ENCODE measurements at places on chromosomes 16 and 17.
A peak's percentile ranks its signal among the peaks of the same experiment; 100 is the strongest.

- DNase-seq, result no peak
Observed at GRCh38 chr16:88656291-88656980, 5.6 kb upstream of the CYBA start.

GRCh38 chr16:57627184-57627871 lies 1.1 kb upstream of the ADGRG1 start:
- peak; percentile 71 for DNase-seq

DNA sequence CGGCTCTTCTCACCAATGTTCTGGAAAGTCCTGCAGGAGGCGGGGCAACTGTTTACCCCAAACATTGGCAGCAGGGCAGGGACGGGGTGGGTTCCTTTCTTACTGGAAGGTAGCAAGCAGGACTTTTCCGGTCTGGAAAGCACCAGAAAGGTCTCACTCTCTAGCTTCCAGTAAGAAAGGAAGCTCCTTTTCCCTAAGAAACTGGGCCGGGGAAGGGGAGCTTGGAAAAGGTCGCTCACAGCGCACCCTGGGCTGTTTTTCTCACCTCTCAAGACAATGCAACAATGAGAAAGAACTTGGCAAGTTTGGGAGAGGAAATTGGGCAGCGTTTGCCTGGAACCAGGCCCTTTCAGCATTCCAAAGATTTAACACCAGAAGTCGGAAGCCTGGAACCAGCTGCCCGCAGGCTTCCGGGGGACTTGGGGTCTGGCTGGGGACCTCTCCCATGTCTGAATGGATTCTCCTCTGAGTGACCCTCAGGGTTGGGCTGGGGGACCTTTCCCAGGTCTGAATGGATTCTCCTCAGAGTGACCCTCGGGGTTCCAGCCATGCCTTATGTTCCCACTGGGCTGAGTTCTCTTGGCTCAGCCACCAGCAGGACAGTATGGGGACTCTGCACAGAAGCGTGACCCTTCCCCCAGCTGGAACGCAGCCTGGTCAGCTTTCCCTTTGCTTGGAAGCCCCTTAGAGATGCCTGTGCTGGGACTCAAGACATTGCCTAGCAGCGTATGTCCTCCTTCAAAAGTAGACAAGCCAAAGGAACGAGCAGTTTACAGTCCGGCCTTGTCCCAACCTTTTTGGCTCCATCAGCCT lies 166.5 kb upstream of the PLCG2 start:
- DNase-seq, result no peak

GRCh38 chr16:48576927-48577326 lies 33.1 kb downstream of the N4BP1 start:
- DNase-seq, result peak; percentile 27

- no peak for DNase-seq
Observed at GRCh38 chr16:5874899-5875298, 777.3 kb upstream of the EEF2KMT start.

GRCh38 chr17:41992576-41992975 lies 24.7 kb downstream of the DNAJC7 start:
- DNase-seq, result no peak

DNA sequence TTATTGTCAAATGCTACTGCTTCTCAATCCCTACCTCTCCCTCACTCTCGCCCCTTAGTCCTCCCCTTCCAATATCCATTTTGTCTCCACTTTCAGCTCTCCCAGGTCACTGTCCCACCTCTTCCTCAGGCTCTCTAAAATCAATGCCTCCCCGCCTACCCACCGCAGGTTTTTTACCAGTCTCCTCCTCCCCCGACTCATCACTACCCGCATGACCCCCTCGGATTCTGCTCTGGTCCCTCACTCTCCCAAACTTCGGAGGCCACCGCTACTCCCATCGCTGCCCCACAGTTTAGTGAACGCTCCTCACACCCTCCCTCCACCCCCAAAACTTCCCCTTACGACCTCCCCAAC lies 513 bp downstream of the CRLF3 start:
- peak; percentile 46 for DNase-seq

DNA sequence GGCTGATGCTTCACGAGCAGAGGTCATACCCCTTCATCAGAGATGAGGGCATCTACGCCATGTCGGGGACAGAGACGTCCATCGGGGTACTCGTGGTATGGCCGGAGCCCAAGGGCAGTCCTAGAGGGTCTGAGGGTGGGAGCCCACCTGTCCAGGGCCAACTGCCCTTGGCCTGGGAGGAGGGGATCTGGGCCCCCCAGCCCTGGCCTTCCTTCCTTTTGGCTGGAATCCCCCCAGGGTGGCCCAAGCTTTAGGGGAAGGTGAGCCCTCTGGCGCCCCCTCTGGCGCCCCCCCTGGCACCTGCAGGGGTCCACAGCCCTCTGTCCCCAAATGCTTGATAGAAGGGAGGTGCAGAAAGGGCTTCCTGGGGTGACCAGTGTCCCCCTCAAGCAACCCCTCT lies 69.3 kb downstream of the SCNN1B start:
- DNase-seq, result no peak

GRCh38 chr17:56880571-56880970 lies 33.3 kb downstream of the TRIM25 start:
- no peak for DNase-seq

- no peak for DNase-seq
Observed at GRCh38 chr17:62716834-62717588, 89.5 kb downstream of the MRC2 start.

GRCh38 chr16:84513123-84513522 lies 8.7 kb upstream of the MEAK7 start:
- no peak for DNase-seq

GRCh38 chr16:6406028-6406427 lies 926.6 kb upstream of the RBFOX1 start:
- no peak for DNase-seq

DNA sequence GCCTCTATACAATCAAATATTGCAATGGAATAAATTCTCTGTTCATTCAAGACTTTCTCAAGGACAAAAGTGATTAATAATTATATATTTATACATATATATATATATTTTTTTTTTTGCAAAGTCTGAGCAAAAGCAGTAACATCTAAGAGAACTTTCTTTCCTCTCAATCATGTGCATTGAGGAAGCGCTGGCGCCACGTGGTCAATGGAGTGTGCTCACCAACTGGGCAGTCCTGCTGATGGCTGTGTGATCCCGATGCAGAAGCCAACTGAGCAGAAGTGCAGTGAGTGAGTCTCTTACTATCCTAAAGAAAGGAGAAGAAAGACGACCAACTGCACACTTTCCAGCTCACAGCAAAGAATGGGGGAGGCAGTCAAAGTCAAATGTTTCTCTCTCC lies 37.2 kb upstream of the ULK2 start:
- DNase-seq, result no peak

GRCh38 chr17:50596191-50597037 lies 35.9 kb downstream of the CACNA1G start:
- DNase-seq, result no peak

GRCh38 chr16:73775841-73776388 lies 520.7 kb upstream of the PSMD7 start:
- DNase-seq, result no peak

DNA sequence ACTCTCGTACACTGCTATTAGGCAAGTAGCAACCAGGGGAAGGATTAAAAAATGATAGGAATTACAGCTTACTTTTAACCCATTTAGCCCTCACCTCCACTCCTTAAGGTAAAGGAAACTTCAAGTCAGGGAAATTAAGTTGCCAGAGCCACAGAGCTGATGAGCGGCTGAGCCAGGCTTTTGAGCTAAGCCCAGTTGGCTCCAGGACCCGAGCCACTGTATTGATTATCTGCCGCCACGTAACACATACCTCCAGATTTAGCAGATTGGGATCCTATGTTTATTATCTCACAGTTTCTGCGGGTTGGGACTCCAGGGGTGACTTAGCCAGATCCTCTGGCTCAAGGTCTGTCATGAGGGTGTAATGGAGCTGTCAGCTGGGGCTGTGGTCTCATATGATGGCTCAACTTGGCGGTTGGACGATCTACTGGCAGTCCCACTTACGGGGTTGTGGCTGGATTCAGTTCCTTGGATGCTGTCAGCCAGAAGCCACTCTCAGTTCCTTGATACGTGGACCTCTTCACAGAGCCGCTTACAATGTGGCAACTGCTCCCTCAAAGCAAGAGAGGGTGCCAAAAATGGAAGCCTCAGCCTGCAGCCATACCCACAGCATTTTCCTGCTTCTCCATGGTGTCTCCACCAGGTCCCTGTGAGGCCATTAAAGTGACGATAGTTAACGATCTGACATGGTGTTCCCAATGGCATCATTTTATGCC lies 57.3 kb downstream of the TMEM186 start:
- no peak for DNase-seq

All from RKO (cell line).